HTR-8/SVneo (cell line): ENCODE measurements at places on chromosomes 16 and 17.

- no peak for DNase-seq
Measured at GRCh38 chr17:80596760-80597608, 52.3 kb downstream of the RPTOR start.

- no peak for DNase-seq
Measured at GRCh38 chr17:21843318-21843865, 151.1 kb downstream of the KCNJ18 start.

- peak; percentile 97 for DNase-seq
Measured at GRCh38 chr17:45371414-45372324, 54.8 kb upstream of the MAP3K14 start.

GRCh38 chr17:75008373-75008772, 4.1 kb upstream of the MRPL58 start:
- DNase-seq: no peak

DNA sequence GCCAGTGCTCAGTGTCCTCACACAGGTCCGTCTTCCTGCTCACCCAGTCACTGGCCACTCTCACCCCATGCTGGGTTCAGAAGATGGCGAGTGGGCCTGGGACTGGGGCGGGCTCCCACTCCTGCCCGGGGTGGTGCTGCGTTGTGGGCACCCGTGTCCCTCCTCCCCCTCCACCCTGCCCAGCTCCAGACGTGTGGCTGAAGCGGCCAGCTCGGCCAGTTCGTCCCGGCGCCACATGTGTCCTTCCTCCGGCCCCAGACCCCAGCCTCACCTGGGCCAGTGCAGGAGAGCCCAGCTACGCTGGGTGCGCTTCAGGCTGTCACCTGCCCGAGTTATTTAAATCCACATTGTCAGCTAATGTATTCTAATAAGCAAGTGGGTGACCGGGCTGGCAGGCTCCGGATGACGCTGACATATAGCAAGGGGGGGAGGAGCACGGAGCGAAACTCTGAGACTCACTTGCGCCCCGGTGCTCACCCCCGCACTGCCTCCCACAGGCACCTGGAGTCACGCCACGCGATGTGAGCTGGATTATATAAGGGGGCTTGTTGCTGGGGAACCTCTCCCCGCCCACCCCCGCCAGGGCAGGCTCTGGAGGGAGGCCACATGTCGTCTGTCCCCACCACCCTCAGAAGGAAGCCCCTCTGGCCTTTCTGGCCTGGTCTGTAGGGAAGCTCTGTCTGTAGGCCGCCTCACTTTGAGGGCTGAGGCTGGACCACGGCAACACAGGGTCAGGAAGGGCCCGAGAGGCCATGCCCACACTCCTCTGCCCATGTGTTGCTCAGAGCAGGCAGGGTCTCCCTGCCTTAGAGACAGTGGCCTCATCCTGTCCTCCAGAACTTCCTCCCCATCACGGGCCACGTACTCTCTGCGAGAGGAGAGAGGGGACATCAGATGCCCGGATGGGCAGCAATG, 7.1 kb upstream of the BAIAP2 start:
- no peak for DNase-seq

DNA sequence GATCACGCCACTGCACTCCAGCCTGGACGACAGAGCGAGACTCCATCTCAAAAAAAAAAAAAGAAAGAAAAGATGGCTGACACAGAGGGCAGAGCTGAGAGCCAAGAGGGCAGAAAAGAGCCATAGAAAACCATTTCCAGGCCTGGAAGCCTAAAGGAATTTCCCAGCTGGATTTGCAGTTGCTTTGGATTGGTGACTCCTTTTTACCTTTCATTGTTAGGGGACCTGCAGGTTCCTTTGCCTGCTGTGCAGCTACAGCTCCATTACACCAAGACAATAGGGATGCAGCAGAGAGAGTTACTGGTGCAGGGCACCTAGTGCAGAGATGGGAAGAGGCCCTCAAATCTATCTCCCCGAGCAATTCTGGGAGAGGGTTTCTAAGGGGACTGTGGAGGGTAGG, 18.4 kb downstream of the ZNF668 start:
- DNase-seq: no peak

DNA sequence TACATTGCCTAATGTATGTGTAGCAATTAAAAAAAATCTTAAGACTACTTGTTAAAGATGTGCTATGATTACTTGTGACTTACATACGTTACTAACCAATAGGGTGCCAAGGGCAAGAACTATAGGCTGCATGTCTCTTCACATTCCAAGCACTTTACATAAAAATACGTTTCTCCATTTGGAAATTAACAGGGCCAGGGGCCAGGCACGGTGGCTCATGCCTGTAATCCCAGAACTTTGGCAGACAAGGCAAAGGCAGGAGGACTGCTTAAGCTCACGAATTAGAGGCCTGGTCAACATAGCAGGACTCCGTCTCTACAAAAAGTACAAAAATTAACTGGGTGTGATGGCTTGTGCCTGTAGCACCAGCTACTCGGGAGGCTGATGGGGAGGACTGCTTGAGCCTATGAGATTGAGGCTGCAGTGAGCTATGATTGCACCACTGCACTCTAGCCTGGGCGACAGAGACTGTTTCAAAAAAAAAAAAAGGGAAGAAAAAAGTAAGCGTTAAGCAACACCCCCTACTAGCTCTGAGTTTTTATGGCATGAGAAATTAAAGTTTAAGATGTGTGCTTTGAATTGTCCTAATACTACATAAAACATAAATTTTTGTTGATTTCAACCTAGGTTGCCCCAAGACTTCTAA, 12.3 kb downstream of the PSMD12 start:
- no peak for DNase-seq

DNA sequence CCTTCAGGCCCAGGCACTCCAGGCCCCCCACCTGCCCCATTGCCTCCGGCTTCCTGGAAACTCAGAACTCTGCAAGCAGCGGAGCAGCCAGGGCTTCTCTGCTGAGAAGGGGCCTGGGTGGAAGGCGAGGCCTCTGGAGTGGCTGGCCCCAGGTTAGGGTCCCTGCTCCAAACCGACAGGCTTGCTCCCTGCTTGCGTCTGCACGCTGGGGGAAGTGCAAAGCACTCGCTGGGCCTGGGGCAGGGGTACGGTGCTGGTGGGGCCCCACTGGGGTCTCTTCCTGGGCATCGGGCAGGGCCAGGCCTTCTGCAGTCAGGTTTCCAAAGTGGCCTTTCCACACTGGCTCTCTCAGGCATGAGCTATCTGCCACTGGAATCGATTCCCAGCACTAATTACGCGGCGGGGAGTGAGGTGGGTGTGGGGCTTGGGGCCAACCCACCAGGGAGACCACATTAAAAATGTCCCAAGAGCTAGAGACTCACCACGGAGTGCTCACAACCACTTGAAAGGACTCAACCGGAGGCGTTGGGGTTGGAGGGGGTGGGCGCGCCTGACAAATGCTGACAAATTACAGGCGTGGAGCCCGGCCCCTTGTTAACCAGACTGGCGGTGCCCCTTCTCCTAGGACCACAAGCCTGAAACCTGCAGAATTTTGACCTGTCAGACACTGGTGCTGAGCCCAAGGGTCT, 17.9 kb downstream of the FAM83G start:
- DNase-seq: no peak

DNA sequence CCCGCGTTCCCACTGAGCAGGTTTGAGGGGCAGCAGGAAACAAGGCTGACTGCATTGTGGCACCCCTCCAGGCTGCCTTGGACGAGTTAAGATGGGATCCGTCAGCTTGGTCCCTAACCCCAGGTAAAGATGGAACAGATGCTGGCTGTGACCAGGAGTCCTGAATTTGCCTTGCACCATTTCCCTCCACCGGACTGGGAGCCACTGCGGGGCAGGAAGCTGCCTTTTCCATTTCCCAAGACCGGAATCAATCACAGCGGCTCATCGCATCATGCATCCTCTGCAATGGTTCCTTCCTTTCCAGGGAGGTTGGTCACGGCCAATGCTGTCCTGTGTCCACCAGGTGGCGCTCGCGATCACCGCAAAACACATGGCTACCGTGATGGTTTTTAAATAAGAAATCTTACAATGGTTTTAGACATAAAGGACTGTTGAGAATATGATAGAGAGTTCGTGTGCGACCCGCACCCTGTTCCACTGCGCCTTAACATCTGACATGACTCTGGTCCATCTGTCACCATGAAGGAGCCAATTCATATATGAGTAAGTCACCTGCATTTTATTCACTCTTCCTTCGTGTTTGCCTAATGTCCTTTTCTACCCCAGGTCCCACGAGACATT, 6.8 kb upstream of the MEAK7 start:
- peak; percentile 84 for DNase-seq

DNA sequence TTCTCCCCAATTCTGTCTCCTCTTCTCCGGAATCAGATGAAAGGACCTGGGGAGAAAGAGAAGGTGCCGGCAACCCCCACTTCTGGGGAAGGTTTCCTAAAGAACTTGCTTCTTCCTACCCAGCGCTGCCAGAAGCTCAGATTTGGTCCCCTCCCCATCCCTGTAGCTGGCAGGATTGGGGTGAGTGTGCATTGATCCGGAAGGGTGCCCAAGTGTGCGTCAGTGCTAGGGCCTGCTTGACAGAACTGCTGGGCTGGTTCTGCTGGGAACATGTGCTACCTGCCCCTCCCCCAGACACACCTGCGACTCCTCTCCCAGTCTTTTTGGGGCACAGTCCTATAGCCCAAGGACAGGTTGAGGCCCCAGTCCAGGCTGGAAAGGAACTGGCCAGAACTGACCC, 3.3 kb downstream of the ARL4D start:
- DNase-seq: no peak

DNA sequence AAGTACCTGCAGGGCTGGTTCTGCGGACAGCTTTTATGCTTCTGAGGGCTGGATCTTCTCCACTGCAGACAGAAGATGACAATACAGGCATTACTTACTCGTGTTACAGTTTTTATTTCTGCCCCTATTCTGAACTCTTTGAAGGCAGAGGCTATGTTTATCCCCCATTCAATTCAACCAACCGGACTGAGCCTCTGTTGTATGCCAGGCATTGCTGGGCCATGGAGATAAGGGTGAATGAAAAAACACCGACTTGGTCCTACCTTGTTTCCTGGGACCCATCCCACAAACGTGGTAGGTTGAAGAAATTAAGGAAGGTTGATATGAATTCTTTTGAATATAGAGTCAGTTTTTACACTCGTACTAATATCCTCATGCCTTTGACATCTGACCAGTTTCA, 10.0 kb upstream of the HP start:
- DNase-seq: no peak

GRCh38 chr16:49352892-49353291, 20.7 kb upstream of the C16orf78 start:
- no peak for DNase-seq

- DNase-seq: no peak
Measured at GRCh38 chr17:39801055-39801454, 63.1 kb downstream of the IKZF3 start.

GRCh38 chr17:69696650-69697049, 282.2 kb downstream of the MAP2K6 start:
- DNase-seq: no peak
